ENCODE measurements at places on chromosomes 7 and 10.

DNA sequence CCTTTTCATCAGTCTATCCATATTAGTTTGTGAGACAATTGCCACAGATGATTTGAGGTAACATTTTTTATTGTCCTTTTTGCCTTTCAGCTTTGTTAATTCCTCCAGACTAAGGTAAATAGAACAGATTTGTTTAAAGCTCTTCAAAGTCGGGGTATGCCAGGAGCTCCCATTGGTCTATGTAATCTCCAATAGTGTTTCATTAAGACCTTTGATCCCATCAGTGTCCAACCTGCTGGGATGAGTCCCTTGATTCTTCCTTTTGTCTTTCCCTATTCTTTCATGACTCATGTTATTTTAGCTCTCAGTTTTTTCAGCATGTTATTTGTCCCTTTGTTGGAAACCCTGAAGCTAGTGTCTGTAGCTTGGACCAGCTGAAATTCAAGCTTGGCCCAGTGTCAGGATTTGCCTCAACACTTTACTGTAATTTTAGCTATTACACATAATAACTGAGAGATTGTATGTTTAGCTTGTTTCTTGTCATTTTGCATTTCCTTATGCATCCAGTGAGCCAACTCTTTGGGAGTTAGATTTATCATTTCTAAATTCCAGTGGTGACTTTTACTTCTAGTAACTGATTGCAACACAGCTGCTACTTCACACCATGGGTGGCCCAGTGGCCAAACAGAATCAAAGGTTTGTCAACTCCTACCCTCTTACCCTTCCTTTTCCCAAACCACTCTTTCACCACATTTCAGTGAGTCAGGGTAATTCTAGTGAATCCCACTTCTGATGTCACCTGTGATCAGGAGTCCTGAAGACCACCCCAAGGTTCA, 15.3 kb downstream of the AGBL3 start:
- H3K27ac ChIP-seq = no peak overlapping the region
- H3K4me1 ChIP-seq = no peaks in the 10 kb centered on the region
- no peaks in the 10 kb centered on the region for H3K27me3 ChIP-seq
- peaks cover 5% of the 10 kb centered on the region for H3K36me3 ChIP-seq
- DNase-seq = no peak
- no peak overlapping the region for H3K4me3 ChIP-seq

DNA sequence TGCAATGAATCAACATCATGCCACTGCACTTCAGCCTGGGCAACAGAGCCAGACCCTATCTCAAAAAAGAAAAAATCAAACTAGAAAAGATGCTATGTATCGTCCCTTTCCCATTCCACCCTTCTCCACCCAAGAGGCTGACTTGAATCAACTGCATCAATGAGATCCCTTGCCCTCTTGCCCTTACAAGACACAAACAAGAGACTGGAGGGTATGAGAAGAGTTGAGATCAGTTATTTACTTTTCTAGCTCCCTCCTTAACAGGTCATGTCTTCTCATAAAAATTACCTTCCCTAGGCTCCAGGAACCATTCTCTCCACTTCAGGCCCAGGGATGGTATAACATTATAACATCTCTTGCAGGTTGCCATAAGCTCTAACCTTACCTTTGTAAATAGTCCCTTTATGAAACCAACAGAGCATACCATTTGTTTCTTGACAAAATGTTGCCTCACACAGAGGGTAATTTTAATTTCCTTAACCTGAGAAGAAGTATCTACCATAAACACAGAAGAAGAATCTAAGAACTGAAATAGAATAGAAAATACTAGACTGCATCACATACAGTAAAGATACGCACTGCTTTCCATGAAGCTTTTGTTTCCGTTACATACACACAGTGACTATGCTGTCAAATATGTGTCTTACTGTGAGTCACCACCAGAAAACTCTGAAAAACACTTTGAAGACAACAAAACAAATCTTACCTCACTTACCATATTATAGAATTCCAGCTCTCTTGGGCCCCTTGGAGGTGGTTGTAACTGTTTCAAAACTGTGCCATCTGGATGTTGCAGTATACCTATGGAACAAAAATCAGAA, 30.5 kb downstream of the IPMK start:
- H3K36me3 ChIP-seq = peaks cover 57% of the 10 kb centered on the region
- H3K27me3 ChIP-seq = no peaks in the 10 kb centered on the region
- DNase-seq = no peak
- no peak overlapping the region for H3K4me3 ChIP-seq
- peaks cover 12% of the 10 kb centered on the region for H3K4me1 ChIP-seq

GRCh38 chr10:65040796-65041195, 1519.6 kb downstream of the REEP3 start:
- no peaks in the 10 kb centered on the region for H3K27me3 ChIP-seq
- no peaks in the 10 kb centered on the region for H3K4me1 ChIP-seq
- no peaks in the 10 kb centered on the region for H3K36me3 ChIP-seq
- no peak for DNase-seq
- H3K27ac ChIP-seq = no peak overlapping the region

- no peak overlapping the region for H3K27ac ChIP-seq
- H3K27me3 ChIP-seq = peaks cover 2% of the 10 kb centered on the region
- no peaks in the 10 kb centered on the region for H3K36me3 ChIP-seq
- H3K4me3 ChIP-seq = no peak overlapping the region
- no peaks in the 10 kb centered on the region for H3K4me1 ChIP-seq
These were observed 83.8 kb downstream of the ABCA13 start for GRCh38 chr7:48255046-48255445.

DNA sequence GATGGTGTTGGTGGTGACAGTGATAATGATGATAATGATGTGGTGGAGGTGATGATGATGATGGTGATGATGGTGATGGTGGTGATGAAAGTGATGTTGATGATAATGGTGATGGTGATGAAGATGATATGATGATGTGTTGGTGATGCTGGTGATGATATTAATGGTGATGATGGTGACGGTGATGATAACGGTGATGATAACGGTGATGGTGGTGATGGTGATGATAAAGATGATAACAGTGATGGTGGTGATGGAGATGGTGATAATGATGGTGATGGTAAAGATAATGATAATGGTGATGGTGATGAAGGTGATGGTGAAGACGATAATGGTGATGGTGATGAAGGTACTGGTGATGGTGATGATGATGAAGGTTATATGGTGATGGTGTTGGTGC, 76.6 kb downstream of the UNCX start:
- no peak for DNase-seq
- no peaks in the 10 kb centered on the region for H3K27me3 ChIP-seq
- H3K4me1 ChIP-seq = no peaks in the 10 kb centered on the region
- H3K4me3 ChIP-seq = no peak overlapping the region

GRCh38 chr7:116577320-116577871, 52.6 kb downstream of the CAV1 start:
- no peaks in the 10 kb centered on the region for H3K36me3 ChIP-seq
- peaks cover 9% of the 10 kb centered on the region for H3K4me1 ChIP-seq
- H3K4me3 ChIP-seq = no peak overlapping the region
- H3K27ac ChIP-seq = no peak overlapping the region
- DNase-seq = no peak

DNA sequence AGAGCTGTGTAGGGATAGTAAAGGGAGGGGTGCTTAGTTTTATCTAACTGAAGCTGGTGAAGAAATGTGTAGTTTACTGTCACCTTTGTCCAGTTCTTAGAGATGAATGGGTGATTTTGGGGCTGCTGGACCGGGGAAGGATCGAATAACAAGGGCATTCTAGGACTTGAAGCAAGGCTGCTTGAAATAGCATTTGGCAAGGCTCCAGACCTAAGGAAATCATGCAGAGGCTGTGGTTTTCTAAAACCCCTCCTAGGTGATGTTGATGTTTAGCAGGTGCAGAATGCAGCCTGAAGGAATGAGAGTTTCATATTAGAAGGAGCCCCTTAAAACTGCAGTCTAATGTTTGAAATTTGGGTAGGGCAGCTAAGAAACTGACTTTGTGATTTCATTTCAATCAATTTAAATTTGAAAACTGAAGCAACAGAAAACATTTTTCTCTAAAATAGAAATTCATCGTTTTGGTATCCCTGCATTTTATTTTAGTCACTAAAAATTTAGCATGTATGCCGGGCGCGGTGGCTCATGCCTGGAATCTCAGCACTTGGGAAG, 68.5 kb downstream of the TET1 start:
- H3K4me3 ChIP-seq = no peak overlapping the region
- peaks cover 23% of the 10 kb centered on the region for H3K4me1 ChIP-seq
- no peaks in the 10 kb centered on the region for H3K27me3 ChIP-seq
- peak; percentile 22 for DNase-seq
- no peaks in the 10 kb centered on the region for H3K36me3 ChIP-seq

- peak; percentile 84 for DNase-seq
- peaks cover 16% of the 10 kb centered on the region for H3K27me3 ChIP-seq
- peaks cover 24% of the 10 kb centered on the region for H3K4me1 ChIP-seq
- peak overlapping the region; percentile 100 for H3K27ac ChIP-seq
- peak overlapping the region; percentile 90 for H3K4me3 ChIP-seq
- peaks cover 42% of the 10 kb centered on the region for H3K36me3 ChIP-seq
These were observed 364 bp downstream of the ZNF518A start for GRCh38 chr10:96130326-96130995.

- H3K27me3 ChIP-seq = no peaks in the 10 kb centered on the region
- H3K4me3 ChIP-seq = peak overlapping the region; percentile 9
- DNase-seq = peak; percentile 21
- H3K4me1 ChIP-seq = peaks cover 96% of the 10 kb centered on the region
- H3K27ac ChIP-seq = peak overlapping the region; percentile 99
- peaks cover 55% of the 10 kb centered on the region for H3K36me3 ChIP-seq
These were observed 34.7 kb downstream of the PRSS2 start for GRCh38 chr7:142805350-142806021.

DNA sequence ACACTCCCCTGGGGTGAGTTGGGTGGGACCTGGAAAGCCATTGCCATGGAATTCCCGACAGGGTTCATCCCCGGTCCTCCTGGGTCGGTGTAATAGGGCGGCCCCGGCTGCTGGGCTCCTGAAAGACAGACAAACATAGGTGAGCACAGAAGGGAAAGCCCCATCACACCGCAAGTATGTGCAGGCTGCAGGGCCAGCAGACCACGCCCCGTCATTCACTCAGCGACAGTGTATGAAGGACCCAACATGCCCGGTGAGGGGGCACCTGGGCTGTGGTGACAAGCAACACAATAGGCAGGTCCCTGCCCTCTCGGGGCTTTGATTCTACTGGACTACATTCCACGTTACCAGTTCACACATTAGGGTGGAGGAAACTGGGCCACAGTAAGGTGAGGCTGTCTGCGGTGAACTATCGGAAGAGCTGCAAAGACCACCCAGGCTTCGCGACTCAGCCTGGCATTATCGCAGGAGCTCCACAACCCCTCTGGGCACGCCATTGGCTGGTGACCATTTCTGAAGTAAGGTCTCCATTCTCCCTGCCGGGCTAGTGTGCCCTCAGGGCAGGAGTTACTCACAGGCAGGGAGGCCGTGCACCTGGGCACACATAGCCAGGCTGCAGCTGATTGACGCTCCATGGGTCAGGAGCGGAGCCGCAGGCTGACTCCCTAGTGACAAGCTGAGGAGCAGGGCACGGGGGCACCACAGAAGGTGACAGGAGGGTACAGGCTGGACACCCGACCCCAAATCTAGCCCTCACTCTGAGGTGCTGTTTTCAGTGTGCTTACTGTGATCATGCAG, 99.2 kb downstream of the VOPP1 start:
- H3K36me3 ChIP-seq = peaks cover 27% of the 10 kb centered on the region
- H3K4me3 ChIP-seq = no peak overlapping the region
- no peak overlapping the region for H3K27ac ChIP-seq
- peaks cover 68% of the 10 kb centered on the region for H3K4me1 ChIP-seq
- no peaks in the 10 kb centered on the region for H3K27me3 ChIP-seq

GRCh38 chr7:112433289-112433688, 17.0 kb upstream of the IFRD1 start:
- no peak overlapping the region for H3K4me3 ChIP-seq
- peaks cover 5% of the 10 kb centered on the region for H3K27me3 ChIP-seq
- no peaks in the 10 kb centered on the region for H3K4me1 ChIP-seq
- H3K36me3 ChIP-seq = no peaks in the 10 kb centered on the region
